Melanocyte of skin (primary cell): ENCODE measurements at places on chromosomes 1 and 21. TPM values are rescaled to one million over a fixed set of nuclear protein-coding genes. Genes with fewer than 3 reads are reported as not detected.

The AUNIP gene
- 4.7 and 7.6 TPM in 2 replicates for total RNA-seq

The SETSIP gene
- 0.34 and 0.36 TPM in 2 replicates for total RNA-seq

The HSPA6 gene
- total RNA-seq: 5.8 and 7.2 TPM in 2 replicates

The RBM34 gene
- total RNA-seq: 38.3 and 45.8 TPM in 2 replicates

The ZSWIM5 gene
- under 0.01 and 0.69 TPM in 2 replicates for total RNA-seq

The KRTAP12-2 gene
- total RNA-seq: not detected in 2 replicates

The ATF3 gene
- total RNA-seq: 1.1 and 5.9 TPM in 2 replicates

The CHIA gene
- not detected in 2 replicates for total RNA-seq

The BGLAP gene
- not detected in 2 replicates for total RNA-seq

The CRTC2 gene
- 9.0 and 9.3 TPM in 2 replicates for total RNA-seq

The CYYR1 gene
- total RNA-seq: not detected in 2 replicates

The RCSD1 gene
- total RNA-seq: 0.33 TPM in 1 of 2 replicates, not detected in the other

The GUCA2B gene
- not detected in 2 replicates for total RNA-seq

The SPRR2F gene
- not detected in 2 replicates for total RNA-seq

The NSL1 gene
- 38.6 and 42.0 TPM in 2 replicates for total RNA-seq

The PRAMEF27 gene
- not detected in 2 replicates for total RNA-seq

The IFNLR1 gene
- total RNA-seq: under 0.01 and 0.33 TPM in 2 replicates

The FAM229A gene
- total RNA-seq: 1.4 and 1.8 TPM in 2 replicates

The FCRL3 gene
- total RNA-seq: not detected in 2 replicates

The SPRR2G gene
- total RNA-seq: not detected in 2 replicates

The CFHR1 gene
- not detected in 2 replicates for total RNA-seq

The TAL1 gene
- under 0.01 TPM in 1 of 2 replicates, not detected in the other for total RNA-seq
